ENCODE measurements at places on chromosomes 1 and 21.

- DNase-seq, result no peak
These were observed 44.6 kb upstream of the CLDN14 start for GRCh38 chr21:36524477-36524876.

DNA sequence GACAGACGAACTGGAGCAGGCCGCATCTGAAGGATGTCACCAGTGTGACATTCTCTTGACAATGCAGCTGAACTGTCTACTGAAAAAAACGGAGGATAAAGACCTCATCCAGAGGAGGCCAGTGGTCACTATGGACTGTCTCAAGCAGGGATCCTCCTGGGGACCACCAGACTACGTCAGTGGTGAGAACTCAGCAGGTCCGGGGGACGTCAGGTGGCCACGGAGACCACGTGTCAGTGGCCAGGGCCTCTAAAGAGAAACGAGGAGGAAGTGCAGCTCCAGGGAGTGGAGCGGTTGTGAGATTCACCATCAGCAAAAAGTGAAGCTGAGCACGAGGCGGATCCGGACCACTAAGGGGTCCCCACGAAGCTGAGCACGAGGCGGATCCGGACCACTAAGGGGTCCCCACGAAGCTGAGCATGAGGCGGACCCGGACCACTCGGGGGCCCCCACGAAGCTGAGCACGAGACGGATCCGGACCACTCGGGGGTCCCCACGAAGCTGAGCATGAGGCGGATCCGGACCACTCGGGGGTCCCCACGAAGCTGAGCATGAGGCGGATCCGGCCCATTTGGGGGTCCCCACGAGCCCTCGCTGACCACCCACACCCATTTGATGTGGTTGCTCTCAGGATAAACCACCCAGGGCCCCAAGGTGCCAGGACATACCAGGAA, 13.5 kb upstream of the TMEM240 start:
- no peak for DNase-seq

DNA sequence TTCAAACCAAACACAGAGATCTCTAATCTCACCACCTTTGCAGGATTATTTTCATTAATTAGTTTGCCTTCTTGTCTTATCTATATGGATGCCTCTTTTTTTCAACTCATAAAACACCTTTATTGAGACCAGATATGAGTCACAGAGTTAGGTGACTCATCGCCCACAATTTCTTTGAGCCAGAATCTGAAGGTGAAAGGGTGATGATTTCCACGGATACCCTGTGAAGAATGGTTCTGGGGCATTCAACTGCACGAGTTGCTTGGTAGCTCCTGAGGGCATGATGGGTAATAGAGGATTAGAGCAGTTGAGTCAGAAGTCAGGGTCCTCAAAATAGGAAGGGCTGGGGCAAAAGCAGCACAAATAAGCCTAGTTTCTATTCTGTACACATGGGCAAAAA, 128.2 kb downstream of the TBX19 start:
- peak; percentile 6 for DNase-seq

DNA sequence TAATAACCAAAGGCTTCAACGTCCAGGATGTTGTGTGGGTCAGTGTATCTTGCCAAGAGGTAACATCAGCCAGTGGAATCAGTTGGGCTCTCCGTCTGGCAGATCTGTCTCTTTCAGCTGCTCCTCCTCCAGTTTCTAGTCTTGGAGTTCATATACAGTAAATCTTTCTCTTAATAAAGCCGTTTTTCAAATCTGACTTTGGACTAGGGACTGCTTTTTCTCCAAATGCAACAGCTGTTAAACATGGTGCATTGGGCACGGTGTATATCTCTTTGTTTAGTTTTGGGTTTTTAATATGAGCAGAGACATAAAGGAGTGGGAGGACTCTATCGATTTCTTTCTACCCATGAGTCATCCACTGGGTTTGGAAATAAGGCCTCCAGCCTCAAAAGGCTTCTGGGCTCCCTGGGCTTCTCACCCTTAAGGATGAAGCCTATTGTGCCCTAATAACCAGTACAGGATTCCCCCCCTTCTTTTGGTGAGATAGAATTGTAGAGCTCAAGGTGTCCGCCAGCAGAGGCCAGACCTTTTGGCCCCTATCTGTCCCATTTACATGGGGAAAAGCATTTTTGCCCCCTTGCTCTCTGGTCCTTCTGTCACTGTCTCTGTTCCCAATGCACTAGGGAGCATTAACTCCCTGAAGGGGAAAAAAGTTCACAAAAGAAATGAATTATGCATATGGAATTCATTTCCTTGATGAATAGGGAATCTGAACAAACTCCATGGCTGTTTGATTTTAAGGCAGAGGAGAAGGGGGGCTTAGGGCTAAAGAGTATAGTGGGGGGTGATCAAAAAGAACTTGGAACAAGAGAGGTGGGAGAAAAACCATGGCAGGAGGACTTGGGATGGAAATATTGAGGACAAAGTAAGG, 86.0 kb downstream of the PBX1 start:
- no peak for DNase-seq

DNA sequence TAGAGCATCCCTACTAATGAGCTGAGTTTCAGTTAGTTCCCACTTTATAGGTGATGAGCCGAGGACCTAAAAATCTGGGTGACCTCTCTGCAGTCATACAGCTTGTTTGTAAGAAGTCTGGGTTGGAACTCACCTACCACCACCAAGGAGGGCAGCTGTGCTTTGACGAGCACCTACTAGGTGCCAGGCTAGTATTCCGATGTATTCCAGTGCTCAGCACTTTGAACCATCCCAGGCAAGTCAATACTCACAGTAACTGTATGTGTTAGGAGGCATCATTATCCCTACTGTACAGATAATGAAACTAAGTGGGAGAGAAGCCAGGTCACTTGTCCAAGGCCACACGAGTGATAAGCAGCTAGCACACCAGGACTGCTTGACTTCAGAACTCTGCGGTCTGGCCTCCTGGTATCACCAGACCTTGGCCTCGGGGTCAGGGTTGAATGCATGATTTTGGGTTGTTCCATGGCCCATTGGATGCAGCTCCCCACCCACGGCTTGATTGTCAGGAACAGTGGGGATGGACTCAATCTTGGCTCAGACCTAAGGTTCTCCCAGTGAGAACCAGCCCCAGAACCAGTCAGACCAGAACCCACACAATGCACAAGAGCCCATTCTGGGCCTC, 20.7 kb downstream of the ECE1 start:
- no peak for DNase-seq

GRCh38 chr1:85572574-85572973, 8.0 kb upstream of the CCN1 start:
- no peak for DNase-seq

DNA sequence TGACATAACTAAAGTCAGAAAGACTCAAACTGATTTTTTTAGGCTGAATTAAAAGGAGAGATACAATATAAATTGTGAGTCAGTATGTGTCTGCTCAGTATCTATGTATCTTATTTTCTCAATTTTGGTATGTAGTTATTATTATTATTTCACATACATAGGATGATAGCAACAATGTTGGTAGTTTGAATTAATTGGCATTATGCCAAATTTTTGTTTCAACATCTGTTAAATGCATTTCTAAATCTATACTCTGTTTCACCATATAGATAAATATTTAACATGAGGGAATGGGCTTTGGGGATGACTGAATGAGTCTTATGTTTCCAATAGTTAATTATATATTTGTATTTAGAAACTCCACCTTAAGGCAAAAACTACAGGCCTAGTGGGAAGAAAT, 12.6 kb upstream of the HMCN1 start:
- DNase-seq, result no peak

DNA sequence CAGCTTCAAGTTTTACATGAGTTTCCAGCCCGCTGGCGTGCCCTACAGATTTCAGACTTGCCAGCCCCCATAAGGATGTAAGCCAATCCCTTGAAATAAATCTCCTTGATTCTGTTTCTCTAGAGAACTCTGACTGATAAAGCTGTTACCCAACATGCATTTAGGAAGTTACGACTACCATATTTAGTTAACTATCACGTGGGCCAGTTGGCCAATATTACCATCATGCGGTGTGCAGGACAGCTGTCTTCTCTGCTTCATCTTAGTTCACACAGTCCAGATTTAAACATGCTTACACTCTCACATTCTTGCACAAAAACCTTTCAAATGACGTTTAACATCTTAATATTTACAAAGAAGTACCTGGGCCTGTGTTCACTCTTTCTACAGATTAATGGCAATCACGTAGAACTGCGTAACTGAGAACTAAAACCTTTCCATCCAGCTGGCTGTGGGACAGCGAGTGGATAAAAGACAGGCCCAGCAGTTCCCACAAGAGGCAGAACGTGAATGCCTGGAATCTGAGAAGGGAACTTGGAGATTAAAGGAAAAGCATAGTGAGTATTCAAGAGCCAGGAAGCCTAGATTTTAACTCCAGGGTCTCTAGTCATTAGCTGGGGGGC, 20.8 kb downstream of the FAM177B start:
- DNase-seq, result no peak

GRCh38 chr1:93680076-93680419, 1.6 kb downstream of the BCAR3 start:
- peak; percentile 79 for DNase-seq

DNA sequence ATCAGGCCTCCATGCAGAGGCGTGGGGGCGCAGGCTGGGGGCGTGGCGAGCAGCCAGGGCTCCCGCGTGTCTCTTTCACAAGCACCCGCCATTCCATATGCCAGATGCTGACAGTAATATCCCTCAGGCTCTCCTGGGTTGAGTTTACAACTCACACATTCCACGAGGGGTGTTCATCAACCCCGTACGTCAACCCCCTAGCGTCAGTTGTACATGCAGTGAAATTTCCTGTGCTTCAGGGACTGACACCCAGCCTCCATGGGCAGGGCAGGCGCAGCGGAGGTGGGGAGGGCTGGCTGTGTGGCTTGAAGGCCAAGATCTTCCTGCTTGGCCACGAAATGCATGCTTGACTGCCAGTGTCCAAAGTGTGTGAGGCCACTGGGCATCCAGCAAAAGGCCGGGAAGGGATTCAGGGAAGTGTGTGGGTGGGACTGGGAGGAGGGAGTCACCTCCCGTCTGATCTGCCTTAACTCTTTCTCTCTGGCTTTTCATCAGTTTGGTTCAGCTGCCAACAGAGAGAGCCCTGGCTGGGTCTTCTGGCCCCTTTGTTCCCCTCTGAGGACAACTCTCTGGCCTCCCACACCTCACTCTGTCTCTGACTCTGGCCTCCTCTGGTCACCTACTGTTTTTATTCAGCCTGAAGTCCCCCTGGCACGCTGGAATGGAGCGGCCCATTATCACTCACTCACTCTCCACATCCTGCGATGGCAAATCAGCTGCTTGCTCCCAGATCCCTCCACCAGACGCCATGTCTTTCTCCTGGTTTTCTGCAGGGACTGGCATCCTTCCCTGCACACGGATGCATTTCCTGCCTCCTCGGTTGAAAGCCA, 33.8 kb downstream of the CLIC6 start:
- peak; percentile 91 for DNase-seq

GRCh38 chr1:237891979-237892378, 1.3 kb upstream of the ZP4 start:
- DNase-seq, result no peak

- no peak for DNase-seq
These were observed 194.6 kb upstream of the SAMSN1 start for GRCh38 chr21:14740692-14741091.

- DNase-seq, result peak; percentile 37
These were observed 5.0 kb downstream of the TAF5L start for GRCh38 chr1:229620876-229621275.

DNA sequence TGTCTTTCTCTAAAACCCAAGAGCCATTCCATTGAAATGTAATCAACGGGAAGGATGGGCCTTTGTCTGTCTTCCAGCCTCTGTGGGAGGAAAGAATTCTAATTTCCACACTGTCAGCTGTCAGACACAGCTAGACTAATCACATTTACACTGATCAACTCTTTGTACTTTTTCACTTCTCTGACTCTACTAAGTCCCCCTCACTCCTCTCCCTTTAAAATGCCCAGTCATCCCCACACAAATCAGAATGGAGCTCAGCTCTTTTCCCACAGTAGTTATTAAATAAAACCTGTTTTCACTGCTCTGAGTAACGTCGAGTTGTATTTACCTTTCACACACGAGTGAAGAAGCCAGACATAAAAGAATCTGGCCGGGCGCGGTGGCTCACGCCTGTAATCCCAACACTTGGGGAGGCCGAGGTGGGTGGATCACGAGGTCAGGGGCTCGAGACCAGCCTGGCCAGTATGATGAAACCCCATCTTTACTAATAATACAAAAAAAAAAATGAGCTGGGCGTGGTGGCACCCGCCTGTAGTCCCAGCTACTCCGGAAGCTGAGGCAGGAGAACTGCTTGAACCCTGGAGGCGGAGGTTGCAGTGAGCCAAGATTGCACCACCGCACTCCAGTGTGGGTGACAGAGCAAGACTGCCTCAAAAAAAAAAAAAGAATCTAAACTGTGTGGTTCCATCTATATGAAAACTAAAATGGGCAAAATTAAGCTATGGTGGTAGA, 13.3 kb downstream of the ZBTB8OS start:
- no peak for DNase-seq

GRCh38 chr1:245488346-245489129, 333.8 kb downstream of the KIF26B start:
- no peak for DNase-seq

GRCh38 chr21:44732263-44732662, 20.9 kb upstream of the TSPEAR start:
- no peak for DNase-seq

- DNase-seq, result peak; percentile 100
These were observed at the start of gene MTOR for GRCh38 chr1:11262171-11263049. MTOR (minus strand) TSS chr1:11262551; CDS start chr1:11259409, 3,142 bp downstream.

GRCh38 chr1:17287130-17287776, 20.7 kb upstream of the PADI4 start:
- peak; percentile 88 for DNase-seq

- no peak for DNase-seq
These were observed 4.9 kb upstream of the C1orf185 start for GRCh38 chr1:51097171-51097570.

DNA sequence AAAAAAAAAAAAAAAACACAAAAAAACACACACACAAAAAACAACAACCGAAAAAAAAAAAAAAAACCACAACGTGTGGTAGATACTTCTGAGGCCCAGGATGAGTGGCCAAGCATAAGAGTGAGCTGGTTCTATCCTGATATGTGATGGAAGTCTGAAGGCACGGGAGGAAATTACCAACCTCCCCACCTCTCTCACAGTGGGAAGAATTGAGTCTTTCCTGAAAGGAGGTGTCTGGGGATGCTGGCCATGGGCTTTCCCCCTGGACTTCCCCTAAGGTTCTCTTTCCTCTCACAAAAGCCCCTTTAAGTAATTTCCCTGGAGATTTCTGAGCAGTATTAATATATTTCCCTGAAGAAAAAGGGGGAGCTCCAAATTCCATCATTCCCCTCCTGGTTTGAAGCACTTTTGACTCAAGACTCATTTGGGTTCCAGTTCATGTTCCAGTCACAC, 5.2 kb downstream of the TMCC2 start:
- DNase-seq, result no peak

DNA sequence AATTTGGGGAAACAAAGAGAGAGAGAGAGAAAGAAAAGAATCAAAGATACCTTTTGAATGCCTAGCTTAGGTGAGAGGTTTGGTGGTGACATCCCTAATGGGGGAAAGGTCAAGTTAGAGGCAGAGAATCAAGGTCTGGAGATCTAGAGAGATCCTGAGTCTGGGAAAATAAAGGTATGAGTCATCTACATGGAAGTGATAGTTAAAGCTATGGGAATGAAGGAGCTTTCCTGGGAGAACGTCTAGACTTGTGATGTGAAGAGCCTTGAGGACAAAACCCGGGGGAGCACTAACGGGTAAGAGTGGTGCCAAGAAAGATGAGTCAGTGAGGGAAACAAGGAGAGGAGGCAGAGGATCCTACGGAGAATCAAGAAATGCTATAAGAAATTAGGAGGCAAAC, 110.8 kb upstream of the RUNX1 start:
- peak; percentile 24 for DNase-seq

GRCh38 chr1:41330588-41331545, 30.4 kb upstream of the FOXO6 start:
- no peak for DNase-seq

GRCh38 chr1:158037866-158038359, 44.5 kb downstream of the KIRREL1 start:
- DNase-seq, result peak; percentile 68

All from HFFc6 (cell line).